ENCODE measurements at places on chromosomes 2 and 18.
A peak's percentile ranks its signal among the peaks of the same experiment; 100 is the strongest.

- DNase-seq = no peak
These were observed 517.7 kb upstream of the MYT1L start for GRCh38 chr2:2848621-2849333.

DNA sequence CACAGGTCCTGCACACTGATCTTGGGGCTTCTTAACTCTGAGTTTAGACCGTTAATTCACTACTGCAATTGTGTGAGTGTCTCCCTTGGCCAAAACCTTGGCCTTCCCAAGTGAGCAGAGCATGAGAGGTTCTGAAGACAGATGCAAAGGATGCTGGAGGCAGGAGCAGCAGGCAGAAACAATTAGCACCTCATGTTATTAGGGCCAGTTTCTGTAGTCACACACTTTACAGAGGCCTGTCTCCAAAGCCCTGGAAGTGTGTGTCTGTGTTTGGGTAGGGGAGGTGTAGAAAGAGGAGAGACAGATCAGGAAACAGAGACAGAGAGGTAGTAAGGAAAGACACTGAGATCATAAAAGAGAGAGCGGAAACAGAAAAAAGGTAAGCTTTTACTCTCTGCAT is 533.8 kb downstream of the TMEM182 start:
- DNase-seq = no peak

- no peak for DNase-seq
These were observed 17.3 kb downstream of the NOL4 start for GRCh38 chr18:34207344-34207851.

DNA sequence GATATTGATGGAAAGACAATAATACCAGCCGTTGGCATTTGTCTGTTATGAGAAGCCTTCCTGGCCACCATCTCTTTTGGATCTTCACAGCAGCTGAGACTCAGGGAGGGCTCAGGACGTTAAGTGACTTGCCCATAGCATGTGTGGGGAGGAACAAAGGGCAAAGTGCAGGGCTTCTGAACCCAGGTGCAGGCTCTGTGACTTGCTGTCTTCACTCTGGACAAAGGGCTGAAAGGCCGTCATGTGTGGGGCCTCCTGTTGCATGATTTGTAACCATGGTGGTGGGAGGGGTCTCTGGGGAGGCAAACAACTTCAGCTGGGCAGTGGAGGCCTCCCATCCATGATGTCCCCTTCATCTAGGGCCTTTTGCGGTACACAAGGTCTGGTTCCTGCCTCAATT is 65.5 kb upstream of the SIX2 start:
- peak; percentile 23 for DNase-seq

DNA sequence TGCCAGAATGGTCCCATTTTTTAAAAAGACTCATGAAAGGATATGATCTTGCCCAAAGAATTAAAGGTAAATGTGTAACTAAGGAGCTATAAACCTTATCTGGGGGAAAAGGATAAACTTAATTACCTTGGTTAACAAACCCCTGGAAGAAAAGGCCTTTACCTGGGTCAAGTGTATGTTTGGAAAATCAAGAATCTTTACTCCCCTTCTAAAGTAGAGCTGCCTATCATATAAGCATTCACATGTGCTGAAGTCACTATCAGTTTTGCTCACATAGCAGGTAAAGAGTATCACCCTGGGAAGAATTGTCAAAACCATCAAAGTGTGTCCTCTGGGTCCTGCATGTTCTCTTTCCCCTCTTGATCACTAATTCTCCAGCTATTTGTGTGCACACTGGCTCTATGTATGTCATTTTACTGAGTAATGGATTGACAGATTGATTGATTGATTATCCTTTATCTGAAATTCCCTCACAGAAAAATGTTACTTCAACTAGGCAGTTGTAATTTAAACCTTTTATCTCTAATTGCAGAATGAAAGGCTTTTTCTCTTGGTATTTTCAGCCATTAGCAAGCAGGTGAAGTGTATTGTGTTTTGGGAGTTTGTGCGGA is 199.4 kb downstream of the NOL4 start:
- DNase-seq = no peak

GRCh38 chr2:1635823-1636222 is 108.5 kb downstream of the PXDN start:
- no peak for DNase-seq

DNA sequence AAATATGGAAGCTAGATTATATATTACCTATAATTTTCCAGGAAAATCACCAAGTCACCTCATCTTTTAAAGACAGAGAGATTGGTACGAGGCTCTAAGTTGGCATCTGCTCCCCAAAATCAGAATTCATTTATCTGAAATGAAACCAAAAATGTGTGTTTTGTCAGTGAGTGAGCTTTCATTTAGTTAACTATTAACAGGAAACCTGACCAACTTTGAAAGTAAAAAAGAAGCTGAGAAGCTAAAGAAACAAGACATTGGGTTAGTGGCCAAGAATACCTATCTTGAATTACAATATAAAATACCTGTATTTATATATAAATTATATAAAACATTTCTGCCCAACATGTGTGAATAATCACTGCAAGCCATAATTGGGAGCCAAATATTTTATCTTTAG is 1.9 kb downstream of the MPPE1 start:
- DNase-seq = no peak

Data from activated CD4-positive, alpha-beta T cell treated with anti-CD3 and anti-CD28 coated beads, Interleukin-2, amount 10 ng/mL, durations not matched to agents 24 days and 14 days (primary cell).